Cardiac septum (tissue), 1 donor: ENCODE measurements at places on chromosomes 6 and 20.

GRCh38 chr20:35226126-35226883, at the start of gene MMP24:
Gene MMP24 (plus strand): TSS chr20:35226690. CDS start chr20:35226739, 49 bp downstream.
- DNase-seq, result no peak

- DNase-seq, result no peak
Observed at GRCh38 chr6:70985156-70985555, 28.3 kb upstream of the B3GAT2 start.

DNA sequence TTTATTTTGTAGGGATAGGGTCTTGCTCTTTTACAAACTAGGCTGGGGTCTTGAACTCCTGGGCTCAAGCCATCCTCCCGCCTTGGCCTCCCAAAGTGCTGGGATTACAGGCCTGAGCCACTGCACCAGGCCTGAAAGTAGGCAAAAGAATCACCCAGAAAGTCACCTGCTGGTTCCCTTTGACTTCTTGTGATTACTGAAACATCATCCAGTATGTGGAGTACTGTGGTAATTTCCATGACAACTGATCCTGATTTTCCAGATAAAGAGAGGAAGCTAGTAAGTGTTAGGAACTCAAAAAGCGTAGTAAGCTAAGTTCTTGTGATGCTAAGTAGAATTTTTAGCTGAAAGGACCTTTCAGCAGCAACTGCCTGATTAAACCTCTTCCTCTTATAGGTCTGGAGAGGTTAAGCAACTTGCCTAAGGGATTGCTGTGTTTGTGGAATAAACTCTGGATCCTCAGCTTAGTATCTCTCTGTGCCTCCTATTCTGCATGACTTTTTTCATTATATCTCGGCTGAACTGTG, 16.8 kb downstream of the RALY start:
- no peak for DNase-seq

GRCh38 chr6:17957498-17957897, 29.9 kb downstream of the KIF13A start:
- no peak for DNase-seq

DNA sequence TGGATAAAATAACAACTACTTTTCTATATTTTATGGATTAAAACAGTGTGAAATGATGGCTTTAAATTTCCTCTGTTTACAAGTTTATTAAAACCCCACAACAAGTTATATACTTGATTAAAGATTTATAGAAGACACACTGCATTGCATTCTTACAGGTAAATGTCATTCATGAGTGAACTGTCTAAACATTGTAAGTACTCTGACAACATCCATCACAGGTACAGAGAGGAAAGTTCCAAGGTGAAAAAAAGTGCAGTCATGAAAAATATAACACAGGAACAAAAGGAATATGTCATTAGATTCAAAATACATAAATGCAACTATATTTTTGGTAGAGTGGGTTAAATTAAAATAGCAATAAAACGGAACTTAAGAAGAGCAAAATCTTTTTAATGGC, 156.9 kb downstream of the KHDRBS2 start:
- no peak for DNase-seq

GRCh38 chr20:4681991-4682401, 39.7 kb upstream of the PRND start:
- DNase-seq, result no peak

GRCh38 chr6:56978530-56978929, 23.6 kb downstream of the BEND6 start:
- no peak for DNase-seq

DNA sequence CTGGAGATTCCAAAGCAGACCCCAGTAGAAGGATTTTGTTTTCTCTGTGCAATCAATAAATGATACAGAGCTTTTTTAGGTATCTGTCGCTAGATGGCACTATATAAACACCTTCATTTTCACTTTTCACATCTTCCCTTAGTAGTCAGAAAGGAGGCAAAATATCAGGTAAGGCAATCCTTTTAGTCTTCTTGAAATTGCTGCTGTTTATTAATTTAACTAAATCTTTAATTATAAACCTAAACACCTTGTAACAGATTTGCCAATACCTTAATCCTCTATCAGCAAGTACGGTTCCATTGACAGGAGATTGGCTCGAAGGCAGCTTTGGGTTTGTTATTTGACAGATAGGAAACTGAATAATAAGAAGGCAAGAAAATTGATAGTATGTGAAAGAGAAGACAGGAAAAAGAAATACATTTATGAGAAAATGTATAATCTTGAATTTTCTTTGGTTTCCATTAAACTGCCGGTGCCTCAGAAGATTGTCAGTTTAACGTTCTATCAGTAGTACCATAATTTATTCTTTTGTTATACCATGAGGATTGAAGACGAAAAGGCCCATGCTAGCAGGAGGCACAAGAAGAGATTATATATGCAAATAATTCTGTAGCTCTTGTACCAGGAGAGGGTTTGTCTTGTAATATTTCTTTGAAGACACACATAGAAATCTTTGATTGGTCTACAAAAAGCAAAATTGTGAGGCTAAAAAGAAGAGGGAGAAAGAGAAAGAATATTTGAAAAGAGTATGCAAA, 23.5 kb upstream of the IBTK start:
- no peak for DNase-seq

DNA sequence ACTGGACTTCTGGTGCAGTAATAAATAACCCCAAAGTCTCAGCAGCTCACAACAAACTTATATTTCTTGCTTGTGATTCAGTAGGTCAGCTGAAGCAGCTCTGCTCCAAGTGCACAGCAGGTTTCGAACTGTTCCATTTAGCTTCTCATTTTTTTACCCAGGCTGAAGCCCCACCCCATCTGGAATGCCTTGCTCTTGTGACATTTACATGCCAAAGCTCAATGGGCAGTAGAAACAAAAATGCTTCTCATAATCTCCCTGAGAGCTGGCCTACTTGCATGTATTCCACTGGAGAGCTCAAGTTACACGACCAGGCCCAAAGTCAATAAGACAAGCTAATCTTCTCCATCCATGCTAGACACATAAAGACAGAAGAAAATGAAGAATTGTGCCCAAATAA, 165.2 kb downstream of the HAO1 start:
- DNase-seq, result no peak

DNA sequence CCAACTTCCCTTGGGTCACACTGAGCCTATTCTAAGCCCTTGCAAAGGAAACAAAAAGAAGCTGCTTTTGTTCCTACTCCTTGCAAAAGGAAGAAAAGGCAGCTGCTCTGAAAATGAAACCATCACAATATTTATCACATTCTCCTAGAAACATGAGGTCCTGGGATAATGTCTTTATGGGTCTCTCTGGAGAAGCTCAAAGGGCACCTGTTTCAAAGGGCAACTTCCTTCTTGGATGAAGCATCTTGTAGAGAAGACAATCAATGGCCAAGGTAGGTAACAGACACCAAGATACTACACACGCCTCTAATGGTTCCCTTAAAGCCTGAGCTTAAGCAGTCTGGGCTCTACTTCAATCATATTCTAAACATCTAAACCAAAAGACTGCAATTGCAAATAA, 10.4 kb downstream of the ELOVL5 start:
- no peak for DNase-seq
